ENCODE measurements at places on chromosomes 5 and 9. TPM values are rescaled to one million over a fixed set of nuclear protein-coding genes. Genes with fewer than 3 reads are reported as not detected.

The ANGPTL2 gene
- 94.6 TPM for polyA plus RNA-seq

The CDKN2B-AS1 gene
- 0.22 TPM for polyA plus RNA-seq

The GRIA1 gene
- polyA plus RNA-seq, result 0.27 TPM

The ORM2 gene
- polyA plus RNA-seq, result 3.2 TPM

The SMIM27 gene
- 11.9 TPM for polyA plus RNA-seq

The FAM163B gene
- 0.86 TPM for polyA plus RNA-seq

The ZBED3 gene
- polyA plus RNA-seq, result 4.8 TPM

The PCDHA7 gene
- polyA plus RNA-seq, result 0.14 TPM

The SCGB3A2 gene
- polyA plus RNA-seq, result not detected

The STPG3 gene
- not detected for polyA plus RNA-seq

The KCNN2 gene
- polyA plus RNA-seq, result 4.8 TPM

Measured in urinary bladder (tissue), 4 donors.